ENCODE measurements at places on chromosomes 16 and 17.

DNA sequence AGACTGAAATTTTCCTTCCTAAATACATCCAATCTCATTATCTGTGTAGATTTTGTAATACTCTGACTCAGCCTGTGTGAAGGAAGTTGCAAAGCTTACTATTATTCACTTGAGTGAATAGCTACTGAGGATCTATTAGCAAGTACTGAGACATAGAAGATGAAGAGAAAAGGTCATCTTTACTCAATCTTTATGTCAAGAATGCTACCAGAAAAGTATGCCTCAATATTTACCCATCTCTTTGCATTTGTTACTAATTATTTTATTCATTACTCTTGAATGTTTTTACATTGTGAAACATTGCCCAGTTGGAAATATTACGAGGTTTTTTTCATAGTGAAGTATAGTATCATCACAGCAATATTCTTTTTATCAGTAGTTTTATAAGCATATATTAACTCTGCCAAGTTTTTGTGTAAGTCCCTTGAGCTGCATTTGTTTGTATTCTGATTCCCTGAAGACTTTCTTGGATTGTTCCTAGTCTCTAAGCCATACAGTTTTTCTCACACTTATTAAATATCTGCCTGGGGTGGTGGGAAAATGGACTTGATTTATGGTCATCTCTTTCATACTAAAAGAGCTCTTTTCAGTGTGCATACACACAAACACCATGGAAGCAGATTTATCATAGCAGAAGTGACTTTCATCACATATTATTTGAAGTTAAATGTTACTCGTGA, 110.4 kb downstream of the MRTFB start:
- DNase-seq: no peak

- no peak for DNase-seq
Observed at GRCh38 chr16:31331141-31331764, 23.7 kb upstream of the ITGAX start.

DNA sequence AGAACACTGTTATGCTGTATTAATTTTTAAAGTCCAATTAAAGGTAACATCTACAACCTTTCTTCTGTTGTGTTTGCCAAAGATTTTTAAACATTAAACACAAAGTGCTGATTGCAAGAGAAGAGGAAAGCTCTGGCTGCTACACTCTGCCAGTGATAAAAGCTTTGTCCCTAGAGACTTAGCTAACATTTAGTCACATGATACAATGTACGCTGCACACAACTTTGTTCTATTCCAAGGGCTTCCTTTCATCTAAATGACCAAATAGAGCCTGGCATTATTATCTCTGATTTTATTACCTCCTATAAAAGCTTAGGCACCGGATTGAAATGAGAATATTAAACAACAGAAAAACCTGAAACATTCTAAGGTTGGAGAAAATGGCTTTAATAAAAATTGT, 388.7 kb upstream of the PMFBP1 start:
- DNase-seq: no peak

- DNase-seq: no peak
Observed at GRCh38 chr16:83258366-83258928, 549.3 kb upstream of the HSBP1 start.

- no peak for DNase-seq
Observed at GRCh38 chr16:69890114-69890891, 60.8 kb upstream of the CLEC18A start.

DNA sequence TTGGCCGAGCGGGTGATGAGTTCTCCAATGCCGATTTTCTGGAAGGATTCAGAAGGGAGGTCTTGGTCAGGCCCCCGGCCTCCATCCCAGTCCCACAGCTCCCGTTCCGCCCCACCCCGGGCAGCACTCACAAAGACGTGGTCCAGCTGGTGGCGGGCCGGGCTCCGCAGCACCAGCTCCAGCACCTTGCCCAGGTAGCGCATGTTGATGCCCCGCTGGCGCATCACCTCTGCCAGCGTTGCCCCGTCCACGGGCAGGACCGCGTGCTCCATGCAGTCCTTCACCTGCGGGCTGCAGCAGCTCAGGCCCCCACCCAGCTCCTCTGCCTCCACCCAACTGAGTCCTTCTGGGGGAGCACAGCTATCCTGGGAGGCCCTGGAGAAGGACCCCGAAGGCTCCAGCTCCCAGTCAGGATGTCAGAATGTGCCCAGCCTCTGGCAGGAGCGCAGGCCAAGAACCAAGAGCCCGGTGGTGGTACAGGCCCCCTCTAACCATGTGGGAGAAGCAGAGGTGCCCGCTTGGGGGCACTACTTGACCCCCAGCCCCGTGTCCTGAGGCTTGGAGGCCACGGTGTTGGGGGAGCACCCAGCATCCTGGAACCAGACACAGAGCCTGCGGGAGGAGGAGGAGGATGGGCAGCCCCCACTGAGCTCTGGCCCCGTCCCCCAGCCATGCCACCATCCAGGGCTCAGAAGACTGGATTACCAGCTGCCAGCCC, 16.2 kb downstream of the CLUH start:
- no peak for DNase-seq

DNA sequence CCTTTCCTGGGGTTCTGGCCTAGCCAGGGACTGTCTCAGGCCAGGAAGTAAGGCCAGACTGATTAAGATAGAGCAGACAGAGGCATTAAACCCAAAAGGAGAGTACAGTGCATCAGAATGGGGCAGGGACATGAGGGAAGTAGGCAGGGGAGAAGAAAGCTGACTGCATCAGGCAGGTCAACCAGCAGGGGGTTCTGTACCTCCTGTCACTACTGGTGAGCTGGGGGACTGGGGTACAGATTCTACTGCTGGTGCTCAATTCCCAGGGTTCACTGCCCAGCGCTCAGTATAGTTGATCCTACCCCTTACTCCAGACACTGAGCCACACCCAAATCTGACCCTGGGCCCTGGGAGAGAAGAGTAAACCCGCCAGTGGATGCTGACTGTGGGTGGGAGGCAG, 12.9 kb upstream of the MTMR4 start:
- DNase-seq: no peak

- no peak for DNase-seq
Observed at GRCh38 chr17:40517981-40518380, 16.6 kb upstream of the TNS4 start.

- DNase-seq: no peak
Observed at GRCh38 chr16:89729863-89730593, 8.7 kb downstream of the ZNF276 start.

DNA sequence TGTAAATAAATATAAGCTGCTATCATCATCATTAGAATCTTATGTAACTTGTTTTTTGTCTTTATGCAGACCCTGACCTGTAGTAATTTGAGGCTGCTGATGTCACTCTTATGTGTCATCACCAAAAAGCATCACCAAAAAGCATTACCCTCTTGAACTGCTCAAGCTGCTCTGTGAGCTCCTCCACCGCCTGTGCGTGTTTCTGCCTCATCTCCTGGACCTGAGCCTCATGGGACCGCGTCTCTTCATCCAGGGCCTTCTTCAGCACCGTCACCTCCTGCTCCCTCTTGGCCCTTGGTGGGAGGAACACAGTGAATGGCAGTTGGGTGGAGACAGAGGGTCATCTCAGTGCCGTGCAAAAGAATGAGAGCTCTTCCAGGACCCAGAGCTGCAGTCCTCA, 82.4 kb downstream of the NDE1 start:
- DNase-seq: no peak

DNA sequence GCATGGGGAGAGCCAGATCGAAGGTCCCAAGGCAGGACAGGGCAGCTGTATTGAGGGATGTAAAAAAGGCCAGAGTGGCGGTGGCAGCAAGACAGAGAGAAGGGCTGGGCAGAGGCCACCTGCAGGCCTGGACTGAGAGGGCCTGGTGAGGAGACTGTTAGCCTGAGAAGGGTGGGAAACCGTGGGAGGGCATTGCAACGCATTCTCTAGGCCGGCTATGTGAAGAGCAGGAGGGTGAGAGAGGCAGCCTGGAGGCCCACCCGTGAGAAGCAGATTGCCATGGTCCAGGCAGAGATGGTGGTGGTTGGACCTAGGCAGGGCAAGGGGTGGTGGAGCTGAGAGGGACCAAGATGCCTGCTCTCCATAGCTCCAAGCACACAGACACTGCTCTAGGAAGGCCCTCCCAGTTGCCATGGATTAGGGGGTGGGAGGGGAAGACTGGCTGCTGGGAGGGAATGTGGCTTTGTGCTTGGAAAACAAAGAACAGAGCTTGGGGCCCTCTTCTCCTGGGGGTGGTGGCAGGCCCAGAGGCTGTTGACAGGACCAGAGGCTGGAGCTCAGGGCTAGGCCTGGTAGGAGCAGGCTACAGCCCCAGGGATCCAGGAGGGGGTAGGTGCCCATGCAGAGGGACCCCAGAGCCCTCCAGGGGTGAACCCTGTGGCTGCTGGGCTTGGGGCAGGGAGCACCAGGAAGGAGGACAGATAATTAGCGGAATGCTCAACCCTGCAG, 12.4 kb upstream of the TCAP start:
- no peak for DNase-seq

All from stimulated activated CD4-positive, alpha-beta T cell treated with anti-CD3 and anti-CD28 coated beads, Interleukin-15, amount 100 ng/mL, for 1 hour (primary cell).